ENCODE measurements at places on chromosomes 6 and 20. TPM values are rescaled to one million over a fixed set of nuclear protein-coding genes. Genes with fewer than 3 reads are reported as not detected.

HSPA1L gene
- 3.1 TPM for total RNA-seq

DNA sequence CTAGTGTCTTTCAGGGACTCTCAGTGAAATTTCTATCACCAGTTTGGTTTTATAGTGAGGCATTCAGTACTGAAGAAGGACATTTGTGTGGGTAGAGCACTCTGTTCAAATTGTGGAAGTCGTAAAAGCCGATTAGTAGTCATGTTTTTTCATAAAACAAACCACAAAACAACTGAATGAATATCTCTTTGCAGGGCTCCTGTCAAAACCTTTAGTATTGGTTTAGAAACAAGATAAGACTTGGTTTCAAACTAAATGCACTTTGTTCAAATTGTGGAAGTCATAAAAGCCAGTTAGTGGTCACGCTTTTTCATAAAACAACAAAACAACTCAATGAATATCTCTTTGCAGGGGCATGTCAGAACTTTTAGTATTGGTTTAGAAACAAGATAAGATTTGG is 23.8 kb downstream of the ADGRF4 start:
- DNase-seq, result no peak
- H3K27ac ChIP-seq, result no peak overlapping the region
- no peak overlapping the region for H3K4me3 ChIP-seq
- no peaks in the 10 kb centered on the region for H3K36me3 ChIP-seq
- peaks cover 6% of the 10 kb centered on the region for H3K27me3 ChIP-seq

GRCh38 chr6:28769626-28770402 is 154.0 kb downstream of the TRIM27 start:
- H3K27ac ChIP-seq, result no peak overlapping the region
- H3K36me3 ChIP-seq, result peaks cover 10% of the 10 kb centered on the region
- no peak overlapping the region for H3K4me3 ChIP-seq
- peaks cover 92% of the 10 kb centered on the region for H3K27me3 ChIP-seq
- no peak for DNase-seq

TUBB2B gene
- total RNA-seq, result not detected

GRCh38 chr6:149766156-149766769 is 16.7 kb downstream of the PCMT1 start:
- no peaks in the 10 kb centered on the region for H3K27me3 ChIP-seq
- H3K36me3 ChIP-seq, result peaks cover 44% of the 10 kb centered on the region
- no peak for DNase-seq
- no peak overlapping the region for H3K4me3 ChIP-seq

Data from activated CD8-positive, alpha-beta memory T cell treated with anti-CD3 and anti-CD28 coated beads, Interleukin-2, amount 10 ng/mL, durations not matched to agents 7 days and 5 days (primary cell).